ENCODE measurements at places on chromosomes 4 and X.

DNA sequence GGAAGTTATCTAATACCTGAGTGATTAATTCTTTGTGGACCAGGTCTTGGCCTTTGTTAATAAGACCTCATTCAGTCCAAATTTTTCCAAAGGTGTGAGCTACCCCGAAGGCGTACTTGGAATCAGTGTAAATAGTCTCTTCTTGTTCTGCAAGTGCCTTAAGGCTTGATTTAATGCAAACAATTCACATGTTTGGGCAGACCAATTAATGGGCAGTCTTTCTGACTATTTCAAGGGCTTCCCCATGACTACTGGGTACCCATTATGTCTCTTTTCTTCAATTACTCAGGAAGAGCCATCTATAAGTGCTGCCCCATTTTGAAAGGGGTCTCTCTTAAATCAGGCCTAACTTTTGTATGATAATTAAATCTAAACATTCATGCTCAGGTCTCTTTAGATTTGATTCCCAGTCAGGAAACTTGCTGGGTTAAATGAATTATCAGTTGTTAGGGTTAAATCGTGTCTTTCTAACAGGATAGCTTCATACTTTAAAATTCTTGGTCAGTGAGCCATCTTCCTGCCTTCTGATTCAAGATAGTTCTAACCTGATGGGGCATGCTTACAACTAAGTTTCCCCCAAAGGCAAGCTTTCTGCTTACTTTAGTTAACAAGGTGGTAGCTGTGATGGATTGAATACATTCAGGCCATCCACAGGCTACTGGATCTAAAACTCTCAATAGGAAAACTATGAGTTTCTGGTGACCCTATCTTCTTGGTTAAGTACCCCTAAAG lies 179.6 kb downstream of the CCNG2 start:
- DNase-seq = no peak

DNA sequence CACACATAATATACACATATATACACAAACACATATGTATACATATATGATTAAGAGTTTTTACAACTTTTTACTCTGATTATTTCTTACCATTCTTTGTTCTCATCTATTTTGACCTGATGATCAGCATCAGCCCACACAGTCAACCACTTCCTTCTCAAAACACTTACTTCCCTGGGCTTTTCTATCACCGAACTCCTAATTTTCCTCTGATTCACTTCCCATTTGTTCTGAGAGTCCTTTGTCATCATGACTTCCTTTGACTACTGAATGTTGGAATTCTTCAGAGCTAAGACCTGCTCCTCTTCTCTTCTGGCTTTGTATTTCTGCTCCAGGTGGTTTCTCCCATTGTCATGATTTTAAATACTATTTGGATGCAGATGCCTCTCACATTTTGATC lies 209.5 kb upstream of the AFF2 start:
- DNase-seq = no peak

DNA sequence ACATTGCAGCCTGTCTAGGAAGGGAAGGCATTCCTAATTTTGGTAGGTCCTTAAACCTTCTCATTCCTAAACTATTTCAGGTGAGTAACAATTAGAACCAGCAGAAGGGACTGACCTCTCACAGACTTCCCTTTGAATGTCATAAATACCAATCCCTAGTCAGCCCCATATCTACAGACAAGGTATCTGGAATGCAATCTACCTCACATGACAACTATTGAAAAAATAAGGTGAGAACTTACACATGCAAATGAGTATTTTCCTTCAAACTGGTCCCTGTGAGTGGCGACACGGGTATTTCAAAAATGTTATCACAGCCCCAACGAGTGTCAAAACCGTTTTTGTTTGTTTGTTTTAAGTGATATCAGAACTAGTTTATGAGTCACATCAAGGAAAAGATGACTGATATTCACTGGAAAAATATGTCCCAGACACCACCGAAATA lies 102.4 kb upstream of the VCX2 start:
- no peak for DNase-seq

DNA sequence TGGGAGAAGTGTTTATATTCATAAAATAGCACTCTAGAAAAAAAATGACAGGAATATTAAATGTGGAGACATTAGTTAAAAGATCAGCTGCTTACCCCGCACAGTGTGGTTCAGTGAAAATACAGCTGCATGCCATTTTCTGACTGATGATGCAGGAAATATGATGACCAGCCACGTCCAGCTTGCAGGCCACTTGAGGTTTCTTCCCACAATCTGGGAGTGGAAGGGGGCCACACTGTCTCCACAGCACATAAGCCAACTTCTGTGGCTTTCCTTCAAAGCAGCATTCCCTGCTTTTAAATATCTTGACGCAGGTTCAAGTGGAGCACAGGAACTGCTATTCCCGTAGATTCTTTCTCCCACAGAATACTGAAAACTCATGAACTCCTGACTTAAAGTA lies 173.4 kb upstream of the GALNT7 start:
- DNase-seq = peak; percentile 36

- DNase-seq = no peak
These were observed 34.3 kb downstream of the OR13H1 start for GRCh38 chrX:131577999-131578734.

GRCh38 chr4:128362760-128363159 lies 75.1 kb upstream of the PGRMC2 start:
- DNase-seq = no peak

GRCh38 chrX:107748506-107748905 lies 27.1 kb downstream of the TSC22D3 start:
- DNase-seq = no peak

DNA sequence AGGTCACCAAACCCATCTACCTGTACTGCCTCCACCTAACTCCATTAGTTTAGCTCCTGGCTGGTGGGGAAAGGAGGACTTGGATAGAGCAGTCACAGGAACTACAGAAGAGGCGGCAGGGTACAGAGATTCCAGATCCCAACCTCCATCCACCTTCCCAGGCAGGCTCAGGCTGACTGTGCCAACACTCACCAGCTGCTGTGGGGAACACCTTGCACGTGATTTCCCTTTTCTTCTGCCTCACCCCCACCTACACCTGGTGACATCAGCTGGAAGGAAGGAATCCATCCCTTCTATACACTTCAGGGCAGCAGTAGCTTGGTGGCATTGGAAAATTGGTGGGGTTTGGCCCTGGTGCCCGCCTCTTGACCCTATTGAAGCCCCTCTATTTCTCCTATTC lies 41.5 kb downstream of the EFNB1 start:
- DNase-seq = no peak

- DNase-seq = no peak
These were observed 25.8 kb upstream of the PLA2G12A start for GRCh38 chr4:109755656-109756055.

GRCh38 chr4:124564121-124564520 lies 148.4 kb downstream of the ANKRD50 start:
- no peak for DNase-seq

- peak; percentile 19 for DNase-seq
These were observed 123.2 kb downstream of the BMPR1B start for GRCh38 chr4:94880956-94881355.

DNA sequence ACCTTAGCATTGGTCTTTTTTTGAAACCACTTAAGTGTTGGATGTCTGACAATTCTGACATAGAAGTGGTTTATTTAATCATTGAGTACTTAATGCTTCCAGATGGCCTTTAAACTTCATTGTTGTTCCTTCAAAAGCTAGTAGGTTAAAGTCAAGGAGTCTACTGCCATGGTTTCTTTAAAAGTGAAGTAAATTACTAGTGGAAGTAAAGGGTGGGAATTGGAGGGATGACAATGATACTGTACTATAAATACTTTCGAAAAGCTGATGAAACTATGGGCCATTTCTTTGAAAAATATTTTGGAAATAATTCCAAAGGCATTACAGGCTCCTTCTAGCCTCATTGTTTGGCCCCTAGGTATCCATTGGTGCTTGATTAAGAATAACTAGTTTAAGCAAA lies 51.9 kb downstream of the ATP10D start:
- DNase-seq = no peak

GRCh38 chr4:130309221-130309620 lies 1213.3 kb downstream of the C4orf33 start:
- DNase-seq = no peak

- no peak for DNase-seq
These were observed 70.3 kb downstream of the CRMP1 start for GRCh38 chr4:5822619-5823018.

GRCh38 chrX:81195712-81196111 lies 6.0 kb downstream of the HMGN5 start:
- DNase-seq = peak; percentile 63

DNA sequence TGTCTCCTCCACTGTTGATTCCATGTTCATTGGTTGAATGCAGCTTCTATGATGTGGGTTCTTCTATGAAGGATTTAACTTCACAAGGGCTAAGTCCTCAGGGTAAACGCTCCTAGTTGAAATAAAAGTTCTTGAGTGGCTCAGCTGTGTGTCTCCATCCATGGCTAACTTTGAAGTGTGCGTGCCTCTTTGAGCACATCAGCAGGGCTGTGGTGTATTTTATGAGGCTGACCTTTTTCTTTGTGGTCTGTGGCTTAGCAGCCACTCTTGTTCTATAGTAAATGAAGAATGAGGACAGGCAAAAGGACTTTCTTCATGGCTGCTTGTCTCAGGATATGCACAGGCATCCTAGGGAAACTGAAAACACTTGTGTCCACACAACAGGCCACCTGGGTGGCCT lies 88.5 kb downstream of the KIT start:
- DNase-seq = no peak

DNA sequence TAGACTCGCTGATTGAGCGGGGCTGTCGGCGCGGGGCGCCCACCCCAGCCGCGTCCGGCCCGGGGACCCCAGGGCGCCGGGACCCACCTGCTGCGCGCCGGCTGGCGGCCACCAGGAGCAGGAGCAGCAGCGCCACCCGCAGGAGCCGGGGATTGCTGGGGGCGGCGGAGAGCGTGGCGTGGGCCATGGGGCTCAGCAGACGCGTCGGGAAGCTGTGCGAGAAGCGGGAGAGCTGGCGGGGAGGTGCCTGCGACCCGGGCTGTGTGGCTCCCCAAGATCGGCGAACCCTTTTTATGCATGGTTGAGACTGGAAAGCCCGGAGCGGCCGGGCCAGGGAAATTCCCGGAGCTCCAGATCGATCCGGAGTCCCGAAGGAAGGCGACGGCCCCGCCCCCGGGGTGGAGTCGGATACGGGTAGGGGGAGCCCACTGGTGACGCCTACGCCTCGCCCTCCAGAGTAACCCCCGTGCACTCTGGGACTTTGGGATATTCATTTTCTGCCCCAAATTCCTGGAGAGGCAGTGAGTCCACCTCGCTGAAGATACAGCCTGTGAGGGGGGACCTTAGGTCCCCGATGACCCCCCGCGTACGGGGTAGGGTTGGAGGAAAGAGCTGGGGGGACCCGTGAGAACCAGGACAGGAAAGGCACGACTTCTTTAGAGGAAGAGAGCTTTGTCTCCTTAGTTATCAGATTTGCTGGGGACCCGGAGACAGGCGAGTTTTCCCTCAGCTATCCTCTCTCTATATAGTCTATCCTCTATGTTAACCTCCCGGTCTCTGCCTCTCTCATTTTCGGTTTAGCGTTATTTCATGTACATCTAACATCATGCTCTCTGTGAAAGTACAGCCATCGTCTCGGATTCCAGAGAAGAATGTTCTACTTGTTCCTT lies at the start of gene CXCL3:
CXCL3 (minus strand) TSS at position 265 of the 890 bp plus-strand sequence; CDS start at position 187, 78 bp downstream.
- DNase-seq = peak; percentile 63

DNA sequence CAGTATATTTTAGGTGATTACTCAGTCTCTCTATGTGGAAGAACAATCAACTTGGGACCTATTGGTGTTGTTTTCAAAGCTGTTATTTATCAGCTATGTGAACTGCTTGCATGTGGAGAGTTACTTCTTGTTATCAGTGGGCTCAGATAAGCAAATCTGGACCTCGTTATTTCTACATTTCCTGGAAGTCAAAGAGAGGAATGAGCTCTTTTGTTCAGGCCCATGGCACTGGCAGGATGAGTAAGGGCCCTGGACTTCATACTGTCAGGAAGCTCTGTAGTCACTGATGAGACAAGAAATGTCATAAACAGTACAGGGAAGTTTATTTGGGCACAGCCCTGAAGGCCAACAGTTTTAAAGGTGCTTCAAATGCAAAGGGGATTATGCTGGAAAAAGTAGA lies 760.6 kb upstream of the EPHA5 start:
- DNase-seq = no peak

GRCh38 chr4:5050520-5051277 lies 581 bp upstream of the STK32B start:
- DNase-seq = peak; percentile 77

GRCh38 chr4:112140536-112140935 lies 4.7 kb upstream of the FAM241A start:
- DNase-seq = no peak

DNA sequence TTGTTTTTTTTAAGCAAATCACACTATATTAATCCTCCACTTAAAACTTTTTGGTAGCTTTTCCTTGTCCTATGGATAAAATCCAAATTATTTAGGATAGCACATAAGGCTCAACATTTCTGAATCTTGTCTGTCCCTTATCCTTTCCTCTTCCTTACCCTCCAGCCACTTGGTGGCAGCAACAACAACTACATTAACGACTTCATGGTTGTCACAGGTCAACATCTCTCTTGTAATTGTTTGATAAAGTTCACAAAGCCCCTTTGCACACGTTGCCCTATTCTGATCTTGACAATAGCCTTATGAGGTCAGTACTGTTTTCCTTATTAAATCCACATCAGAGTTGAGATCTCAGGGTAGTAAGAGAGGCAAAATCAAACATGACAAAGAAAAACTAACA lies 269.0 kb upstream of the PABPC4L start:
- peak; percentile 0 for DNase-seq

GRCh38 chr4:76622126-76622525 lies 187.1 kb downstream of the SHROOM3 start:
- DNase-seq = no peak

DNA sequence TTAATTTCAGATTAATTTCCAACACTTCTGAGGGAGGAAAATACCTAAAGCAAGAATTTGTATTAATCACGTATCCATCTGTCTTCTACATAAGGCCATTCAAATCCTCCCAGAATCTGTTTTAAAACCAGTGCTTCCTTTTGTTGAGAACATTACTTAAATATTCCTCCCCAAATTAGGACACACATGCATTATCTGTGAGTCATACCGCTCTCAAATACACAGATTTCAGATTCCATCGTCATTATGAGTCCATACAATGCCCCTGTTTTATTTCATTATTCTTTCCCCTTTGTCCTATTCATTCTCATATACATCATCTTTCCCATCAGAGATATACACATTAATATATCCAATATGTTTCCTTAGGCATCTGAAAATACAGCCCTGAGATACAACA lies 57.3 kb upstream of the PRSS12 start:
- DNase-seq = peak; percentile 55

- DNase-seq = no peak
These were observed 9.6 kb upstream of the DUSP9 start for GRCh38 chrX:153637121-153638040.

GRCh38 chr4:20778896-20779295 lies 78.6 kb downstream of the PACRGL start:
- no peak for DNase-seq

GRCh38 chr4:139692309-139693012 lies 26.8 kb downstream of the MGST2 start:
- no peak for DNase-seq

DNA sequence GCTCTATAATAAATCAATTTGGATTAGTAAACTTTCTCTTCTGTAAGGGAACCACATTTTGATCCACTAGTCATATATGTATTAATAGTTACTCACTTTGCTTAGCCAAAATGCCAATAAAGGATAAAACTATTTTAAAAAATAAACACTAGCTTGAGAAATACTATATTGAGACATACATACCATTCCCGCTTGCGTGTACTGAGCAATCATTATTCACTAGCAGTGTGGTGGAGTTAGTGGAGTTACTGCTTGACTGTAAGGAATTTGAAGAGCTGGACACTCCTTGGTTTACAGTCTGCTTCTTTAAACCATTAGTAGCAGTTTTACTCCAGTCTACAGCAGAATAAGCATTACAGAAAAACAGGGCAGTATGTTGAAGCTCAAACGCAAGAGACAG lies 10.8 kb upstream of the PHKA2 start:
- DNase-seq = peak; percentile 86
